ENCODE measurements at places on chromosomes 13 and 19.

DNA sequence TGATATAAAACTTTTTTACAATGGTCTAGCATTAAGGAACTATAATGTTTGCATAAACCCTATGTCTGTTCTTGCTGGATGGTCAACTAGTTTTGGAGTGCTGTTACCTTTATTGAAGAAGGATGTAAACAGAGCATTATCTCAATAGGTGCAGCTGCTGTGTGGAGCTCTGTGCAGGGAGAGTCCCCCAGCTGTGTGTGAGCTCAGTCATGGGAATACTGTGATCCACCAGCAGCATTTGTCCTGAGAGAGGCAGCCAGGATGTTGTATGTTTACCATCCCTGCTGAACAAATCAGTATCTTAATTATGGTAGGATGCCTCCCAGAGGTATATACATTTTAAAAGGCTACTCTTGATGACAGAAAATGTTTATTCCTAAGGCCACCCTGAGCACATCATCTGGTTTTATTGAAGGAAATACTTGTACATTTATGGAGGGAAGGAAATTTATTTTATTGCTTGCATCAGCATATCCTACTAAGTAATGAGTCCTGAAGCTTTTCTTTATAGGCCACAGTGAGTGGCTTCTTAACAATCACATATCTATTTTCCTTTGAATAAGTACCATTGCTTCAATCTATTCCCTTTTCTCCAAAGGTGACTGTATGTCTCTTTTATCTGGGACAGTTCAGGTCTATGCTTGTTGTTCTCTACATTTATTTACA lies 11.7 kb downstream of the RAP2A start:
- DNase-seq, result no peak

DNA sequence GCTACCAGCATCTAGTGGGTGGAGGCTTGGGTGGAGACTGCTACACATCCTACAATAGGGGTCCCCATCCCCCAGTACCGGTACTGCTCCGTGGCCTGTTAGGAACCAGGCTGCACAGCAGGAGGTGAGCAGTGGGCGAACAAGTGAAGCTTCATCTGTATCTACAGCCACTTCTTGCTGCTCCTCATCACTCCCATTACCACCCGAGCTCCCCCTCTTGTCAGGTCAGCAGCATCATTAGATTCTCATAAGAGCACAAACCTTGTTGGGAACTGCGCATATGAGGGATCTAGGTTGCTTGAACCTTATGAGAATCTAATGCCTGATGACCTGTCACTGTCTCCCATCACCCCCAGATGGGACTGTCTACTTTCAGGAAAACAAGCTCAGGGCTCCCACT lies 37.0 kb downstream of the NWD1 start:
- DNase-seq, result no peak

- no peak for DNase-seq
Observed at GRCh38 chr13:59488436-59488835, 675.3 kb downstream of the DIAPH3 start.

- no peak for DNase-seq
Observed at GRCh38 chr13:27406178-27406939, 18.1 kb upstream of the GTF3A start.

DNA sequence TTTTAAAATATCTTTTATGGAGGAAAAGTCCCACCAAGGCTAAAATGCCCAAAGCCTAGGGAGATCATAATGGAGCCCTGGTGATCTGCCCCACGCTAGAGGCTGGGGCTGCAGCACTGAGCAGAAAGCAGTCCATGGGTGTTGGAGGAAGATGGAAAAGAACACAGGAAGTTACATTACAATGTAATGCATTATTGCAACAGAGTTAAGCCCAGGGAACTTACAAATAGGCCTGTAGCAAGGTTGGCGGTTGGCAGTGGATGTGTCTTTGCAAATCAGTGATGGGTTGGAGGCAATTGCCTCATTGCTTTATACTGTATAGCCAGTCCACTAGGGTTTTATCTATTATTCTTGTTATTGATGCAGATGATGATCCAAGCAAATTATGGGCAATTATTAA lies 399.9 kb downstream of the NDFIP2 start:
- no peak for DNase-seq

- no peak for DNase-seq
Observed at GRCh38 chr13:74074723-74075122, 59.5 kb downstream of the KLF12 start.

- DNase-seq, result no peak
Observed at GRCh38 chr13:91652404-91653301, 254.2 kb downstream of the GPC5 start.

GRCh38 chr19:23437901-23438300 lies 42.6 kb upstream of the ZNF91 start:
- DNase-seq, result no peak

- DNase-seq, result no peak
Observed at GRCh38 chr13:57925751-57926150, 294.2 kb downstream of the PCDH17 start.

GRCh38 chr13:78732445-78733017 lies 73.6 kb upstream of the OBI1 start:
- DNase-seq, result no peak

DNA sequence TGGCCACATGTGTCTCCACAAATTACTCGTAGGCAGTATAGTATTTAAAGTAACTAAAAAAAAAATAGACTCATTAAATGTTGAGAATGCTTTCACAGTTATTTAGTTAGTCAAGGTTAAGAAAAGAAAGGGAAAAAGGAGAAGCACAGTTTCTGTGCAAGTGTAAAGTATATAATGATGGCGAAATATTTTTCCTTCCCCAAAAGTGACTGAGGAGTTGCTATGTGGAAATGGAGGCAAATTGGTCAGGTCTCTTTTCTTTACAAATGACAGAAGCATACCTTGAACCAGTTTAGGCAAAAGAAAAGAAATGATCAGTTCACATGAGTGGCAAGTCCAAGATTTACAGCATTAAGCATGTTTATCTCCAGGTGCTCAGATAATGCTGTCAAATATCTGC lies 18.0 kb downstream of the CSNK1A1L start:
- no peak for DNase-seq

GRCh38 chr19:4534836-4535658 lies at the start of gene PLIN5:
TSS of gene PLIN5 (minus strand) at chr19:4535224. CDS start at chr19:4534074, 1,150 bp downstream.
- DNase-seq, result no peak

- DNase-seq, result no peak
Observed at GRCh38 chr13:110503979-110504499, 57.5 kb downstream of the RAB20 start.

DNA sequence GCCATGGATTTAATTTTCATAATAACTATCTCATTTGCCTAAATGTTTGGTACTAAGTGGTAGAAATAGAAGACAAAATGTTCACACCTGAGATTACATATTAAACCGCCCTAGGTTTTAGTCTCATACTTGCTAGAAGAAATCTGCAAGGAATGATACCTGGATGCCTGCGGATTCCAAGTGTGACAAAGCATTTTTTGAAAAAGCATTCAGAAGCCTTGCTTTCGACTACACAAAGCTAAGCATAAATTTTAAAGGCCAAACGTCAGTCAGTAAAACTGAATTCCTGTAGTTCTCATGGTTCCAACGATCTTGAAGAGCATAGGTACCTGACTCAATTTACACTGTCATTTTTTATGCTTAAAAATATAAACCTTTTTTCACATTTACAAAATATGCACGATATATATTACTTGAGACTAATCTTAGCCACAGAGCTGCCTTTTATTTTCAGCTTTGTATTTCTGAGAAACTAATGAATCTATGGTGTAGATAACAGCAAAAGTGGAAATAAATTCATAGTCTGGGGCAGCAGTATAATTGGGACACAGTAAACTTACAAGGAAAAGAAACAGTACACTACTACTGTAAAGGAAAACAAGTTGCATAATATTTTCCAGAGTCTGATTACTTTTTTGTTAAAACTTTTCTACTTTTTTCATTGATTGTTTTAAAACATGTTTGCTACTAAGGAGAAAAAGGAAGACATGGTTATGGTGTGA lies 1.2 kb upstream of the LRRC63 start:
- DNase-seq, result no peak

DNA sequence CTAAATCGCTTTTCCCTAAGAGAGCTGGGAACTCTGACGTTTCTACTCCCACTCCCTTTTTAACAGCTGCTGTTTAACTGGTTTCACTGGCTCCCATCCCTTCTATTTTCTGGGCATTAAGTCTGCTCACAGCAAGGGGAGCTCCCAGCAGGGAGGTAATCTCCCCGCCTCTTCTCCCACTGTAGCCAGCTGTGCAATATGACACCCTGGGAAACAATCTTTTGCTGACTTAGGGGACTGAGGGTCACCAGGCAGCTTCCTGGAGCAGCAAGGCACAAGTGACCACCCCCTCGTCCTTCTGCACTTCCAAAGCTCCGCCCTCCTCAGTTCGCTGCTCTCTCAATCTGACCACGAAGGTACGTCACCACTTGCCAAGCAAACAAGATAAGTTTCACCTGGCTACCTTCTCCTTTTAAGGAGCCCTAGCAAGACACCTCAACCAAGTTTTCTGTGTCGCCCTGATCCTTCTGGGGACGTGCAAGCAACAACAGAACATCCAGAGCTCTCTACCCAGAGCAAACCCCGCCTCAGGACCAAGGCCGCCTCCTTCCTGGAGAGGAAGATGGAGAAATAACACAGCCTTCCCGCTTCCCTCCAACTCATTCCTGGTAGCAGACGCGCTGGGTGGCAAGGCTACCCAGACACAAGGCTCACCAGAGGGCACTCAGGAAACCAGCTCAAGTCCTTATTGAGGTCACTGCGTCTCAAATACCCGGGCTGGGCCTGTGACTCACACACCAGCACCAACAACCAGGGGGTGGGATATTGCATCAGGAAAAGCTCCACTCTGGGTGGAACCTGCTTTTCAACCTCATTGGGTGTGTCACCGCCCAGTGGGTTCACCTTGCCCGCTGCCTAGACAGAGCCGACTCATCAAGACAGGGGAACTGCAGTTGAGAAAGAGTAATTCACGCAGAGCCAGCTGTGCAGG lies 92.4 kb downstream of the STK24 start:
- no peak for DNase-seq

DNA sequence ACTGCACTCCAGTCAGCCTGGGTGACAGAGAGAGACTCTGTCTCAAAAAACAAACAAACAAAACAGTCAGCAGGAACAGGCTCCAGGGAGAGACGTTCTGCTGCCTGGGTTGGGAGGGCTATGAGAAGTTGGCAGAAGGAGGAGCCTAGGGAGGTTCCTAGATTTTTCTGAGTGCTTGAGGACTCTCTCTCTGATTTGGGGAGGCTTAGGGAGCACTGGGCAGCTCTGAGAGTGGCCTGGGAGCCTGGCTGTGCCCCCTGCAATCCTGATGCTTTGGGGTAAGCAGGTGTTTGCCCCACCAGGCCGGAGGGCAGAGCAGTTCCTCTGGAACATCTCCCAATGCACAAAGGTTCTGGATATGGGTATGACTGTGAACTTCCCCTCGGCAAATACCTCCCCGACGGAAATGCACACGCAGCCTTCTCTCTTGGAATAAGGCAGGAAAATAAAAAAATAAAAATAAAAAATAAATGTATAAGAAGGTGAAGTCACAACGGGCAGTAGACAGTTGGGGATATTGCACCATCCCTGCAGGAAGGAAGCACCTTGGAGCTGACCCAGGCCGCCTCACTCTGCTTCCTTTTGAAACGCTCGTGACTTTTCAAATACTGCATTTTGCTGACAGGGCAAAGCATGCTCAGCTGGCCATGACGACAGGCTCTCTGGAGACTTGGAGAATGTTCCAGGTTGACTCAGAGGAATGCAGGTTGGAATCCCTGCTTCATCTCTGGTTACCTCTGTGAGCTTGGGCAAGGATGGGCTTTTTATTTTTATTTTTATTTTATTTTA lies 26.5 kb upstream of the HOMER3 start:
- no peak for DNase-seq

DNA sequence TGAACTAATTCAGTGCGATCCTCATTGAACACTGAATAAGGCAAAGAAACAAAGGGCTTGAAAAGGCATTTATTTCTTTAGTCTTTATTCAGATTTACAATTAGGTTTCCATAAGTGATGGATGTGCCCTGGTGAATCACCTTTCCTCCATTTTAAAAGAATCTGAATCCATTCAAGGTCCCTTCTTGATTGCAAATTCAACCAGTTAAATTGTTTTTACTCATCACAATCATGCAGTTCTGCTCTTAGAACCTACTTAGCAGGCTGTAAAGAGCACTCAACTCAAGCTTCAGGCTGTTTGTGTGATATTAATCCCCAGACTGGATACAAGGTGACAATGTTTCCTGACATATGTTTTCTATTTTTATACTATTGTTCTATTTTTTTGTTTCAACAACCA lies 321.0 kb downstream of the TBC1D4 start:
- DNase-seq, result no peak

GRCh38 chr13:99215184-99215830 lies 14.7 kb downstream of the UBAC2 start:
- no peak for DNase-seq

GRCh38 chr19:32800754-32801153 lies 68.8 kb downstream of the SLC7A9 start:
- no peak for DNase-seq

DNA sequence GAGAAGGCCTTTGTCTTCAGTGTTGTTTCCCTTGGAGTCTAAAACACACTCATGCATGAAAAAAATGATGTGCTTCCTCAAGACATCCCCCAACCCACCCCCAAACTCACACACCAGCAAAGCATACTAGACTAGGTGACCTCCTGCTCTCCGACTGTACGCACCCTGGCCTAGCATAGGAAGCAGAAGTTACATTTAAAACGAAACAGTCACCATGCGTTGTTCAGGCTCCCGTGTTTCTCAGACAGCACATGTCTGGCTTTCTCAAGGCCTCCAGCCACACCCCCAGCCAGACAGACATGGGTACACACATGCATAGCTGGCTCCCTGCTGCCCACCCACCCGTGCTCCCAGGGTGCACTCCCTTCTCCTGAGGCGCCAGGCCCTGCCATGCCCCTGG lies 28.7 kb upstream of the C1QTNF9 start:
- DNase-seq, result no peak

DNA sequence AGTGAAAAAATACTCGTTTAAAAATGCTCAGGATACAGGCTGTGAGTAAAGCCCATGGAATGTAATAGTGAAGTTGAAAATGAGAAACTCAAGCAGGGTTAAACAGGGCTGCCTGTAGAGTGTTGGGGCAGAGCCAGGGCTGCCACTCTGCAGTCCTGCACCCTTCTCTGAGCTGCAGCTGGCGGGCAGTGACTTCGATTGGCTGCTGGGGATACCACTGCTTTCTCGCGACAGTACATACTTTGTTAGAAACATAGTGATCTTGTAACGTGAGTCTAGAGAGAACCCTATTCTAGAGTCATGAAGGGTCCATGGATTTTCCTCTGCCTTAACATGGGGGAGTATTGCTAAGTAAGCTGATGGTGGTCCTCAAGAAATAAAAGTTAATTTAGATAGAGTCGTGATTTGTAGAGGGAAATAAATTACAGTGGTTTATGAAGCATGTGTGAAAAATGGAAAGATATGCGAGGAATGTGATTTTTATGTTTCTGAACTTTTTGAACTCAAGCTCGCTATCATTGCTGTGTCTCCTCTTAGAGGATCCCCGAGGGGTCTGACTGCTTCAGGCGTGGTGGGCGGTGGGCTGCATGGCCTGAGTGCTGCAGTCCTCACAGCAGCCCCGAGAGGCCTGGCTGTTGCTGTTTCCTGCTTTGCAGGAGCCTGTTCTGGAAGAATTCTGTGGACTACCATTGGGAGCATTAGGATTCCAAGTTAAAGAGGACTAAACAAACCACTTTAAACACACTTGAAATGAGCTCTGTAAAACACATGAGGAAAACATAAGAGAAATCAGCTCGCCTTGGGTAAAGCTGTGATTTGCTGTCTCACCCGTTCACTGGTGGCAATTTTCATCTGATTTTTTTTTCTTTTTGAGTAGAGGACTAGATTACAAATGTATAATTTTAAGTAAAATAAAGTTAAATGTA lies 95.7 kb downstream of the ARHGEF7 start:
- DNase-seq, result no peak

GRCh38 chr13:98327371-98328270 lies 150.6 kb upstream of the RNF113B start:
- DNase-seq, result no peak
